ENCODE measurements at places on chromosomes 1 and 21. TPM values are rescaled to one million over a fixed set of nuclear protein-coding genes. Genes with fewer than 3 reads are reported as not detected.

IL20 gene
- total RNA-seq = not detected

OR2M3 gene
- total RNA-seq = not detected

WNT3A gene
- not detected for total RNA-seq

VTCN1 gene
- not detected for total RNA-seq

FNDC5 gene
- 4.6 TPM for total RNA-seq

TRIM17 gene
- 0.34 TPM for total RNA-seq

Data from bronchial smooth muscle cell (primary cell).